ENCODE measurements at places on chromosomes 1 and 21. TPM values are rescaled to one million over a fixed set of nuclear protein-coding genes. Genes with fewer than 3 reads are reported as not detected.

LINGO4 gene
- not detected for total RNA-seq

RHCE gene
- not detected for total RNA-seq

S100A3 gene
- not detected for total RNA-seq

FMO2 gene
- total RNA-seq = not detected

SHISAL2A gene
- 0.65 TPM for total RNA-seq

SH2D2A gene
- total RNA-seq = 1.0 TPM

DNALI1 gene
- total RNA-seq = 28.6 TPM

- no peak for DNase-seq
Measured at GRCh38 chr21:38793926-38794713, 11.6 kb upstream of the ETS2 start.

DNA sequence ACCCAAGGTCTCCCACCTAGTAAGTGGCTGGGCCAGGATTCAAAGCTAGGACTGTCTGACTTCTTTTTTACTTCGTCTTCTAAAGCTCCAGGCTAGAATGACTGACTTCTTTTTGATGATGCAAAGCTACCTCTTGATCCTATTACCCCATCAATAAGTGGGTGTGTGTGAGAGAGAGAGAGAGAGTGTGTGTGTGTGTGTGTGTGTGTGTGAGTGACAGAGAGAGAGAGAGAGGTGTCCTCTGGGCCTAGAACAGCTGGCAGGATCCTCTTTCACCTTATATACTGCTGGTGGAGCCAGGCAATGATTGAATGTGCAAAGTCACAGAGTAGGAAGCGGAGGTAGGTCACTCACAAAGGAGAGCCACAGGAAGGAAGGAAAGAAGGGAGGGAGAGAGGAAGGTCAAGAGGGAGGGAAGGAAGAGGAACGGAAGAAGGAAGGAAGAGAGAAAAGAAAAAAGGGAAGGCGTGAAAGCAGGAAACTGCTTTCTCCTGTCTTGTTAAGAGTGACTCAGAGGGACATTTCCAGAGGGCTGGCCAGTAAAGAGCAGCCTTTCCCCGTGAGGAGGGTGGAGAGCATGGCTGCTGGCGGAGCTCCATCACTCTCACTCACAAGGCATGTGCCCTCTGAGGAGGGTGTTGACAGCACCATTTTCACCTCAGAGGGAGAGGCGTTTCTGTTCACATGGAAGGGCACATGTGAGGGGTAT lies 68.9 kb downstream of the CDC7 start:
- no peak for DNase-seq

DNA sequence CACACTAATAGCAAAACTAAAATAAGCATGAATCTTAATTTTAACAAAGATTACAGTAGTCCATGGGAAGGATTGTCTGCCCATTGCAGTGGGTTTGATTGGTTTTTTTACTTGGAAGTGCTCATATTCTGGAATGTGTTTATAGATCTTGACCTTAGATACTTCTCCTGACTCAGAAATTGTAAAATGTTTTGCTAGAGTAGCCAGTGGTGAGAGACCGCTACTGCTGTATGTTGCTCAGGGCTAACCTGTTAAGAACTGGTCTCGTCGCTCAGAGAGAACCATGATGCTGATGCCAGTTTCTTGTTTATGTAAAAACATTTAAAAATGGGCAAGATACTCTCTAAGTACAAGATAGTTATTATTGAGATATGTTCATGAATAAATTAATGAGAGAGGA lies 99.9 kb downstream of the ROR1 start:
- no peak for DNase-seq

DNA sequence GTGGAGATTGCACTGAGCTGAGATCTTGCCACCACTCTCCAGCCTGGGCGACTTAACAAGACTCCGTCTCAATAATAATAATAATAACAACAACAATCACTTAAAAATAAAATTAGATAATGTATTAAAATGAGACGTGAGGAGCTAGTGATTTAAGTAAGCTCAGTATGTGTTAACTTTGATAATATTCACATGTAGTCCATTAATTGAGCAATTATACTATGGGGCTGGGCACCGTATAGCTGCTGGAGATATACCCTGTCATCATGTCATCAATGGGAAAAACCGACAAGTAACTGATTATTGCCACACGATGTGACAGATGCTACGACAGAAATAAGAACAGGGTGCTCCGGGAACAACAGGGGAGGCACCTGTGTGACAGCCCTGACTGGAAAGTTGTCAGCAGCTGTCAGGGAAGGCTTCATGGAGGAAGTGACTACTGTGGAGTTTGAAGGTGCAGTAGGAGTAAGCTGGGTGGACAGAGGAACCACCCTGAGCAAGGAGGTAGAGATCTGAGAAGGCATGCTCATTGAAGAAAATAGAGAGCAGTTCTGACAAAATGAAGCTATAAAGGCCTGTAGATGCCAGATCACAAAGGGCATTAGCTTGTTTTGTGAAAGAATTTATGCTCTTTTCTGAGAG lies 924 bp upstream of the CAMSAP2 start:
- no peak for DNase-seq

DNA sequence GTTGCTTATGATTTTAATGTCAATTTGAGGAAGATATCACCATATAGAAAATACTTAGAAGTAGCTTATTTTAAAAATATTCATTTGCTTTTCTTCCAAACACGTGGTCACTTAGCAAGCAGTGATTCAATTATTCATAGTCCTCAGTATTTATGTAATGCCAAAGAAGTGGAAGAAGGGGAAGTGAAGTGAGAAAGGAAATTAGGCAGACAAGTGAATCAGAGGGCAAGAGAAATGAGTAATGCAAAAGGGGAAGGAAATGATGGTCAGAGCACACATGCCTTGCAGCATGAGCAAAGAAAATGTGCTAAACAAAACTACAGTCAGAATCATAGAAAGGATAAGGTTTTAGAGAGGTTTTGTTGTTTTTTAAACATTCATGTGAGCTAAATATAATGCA lies 31.8 kb downstream of the SDCCAG8 start:
- no peak for DNase-seq

DNA sequence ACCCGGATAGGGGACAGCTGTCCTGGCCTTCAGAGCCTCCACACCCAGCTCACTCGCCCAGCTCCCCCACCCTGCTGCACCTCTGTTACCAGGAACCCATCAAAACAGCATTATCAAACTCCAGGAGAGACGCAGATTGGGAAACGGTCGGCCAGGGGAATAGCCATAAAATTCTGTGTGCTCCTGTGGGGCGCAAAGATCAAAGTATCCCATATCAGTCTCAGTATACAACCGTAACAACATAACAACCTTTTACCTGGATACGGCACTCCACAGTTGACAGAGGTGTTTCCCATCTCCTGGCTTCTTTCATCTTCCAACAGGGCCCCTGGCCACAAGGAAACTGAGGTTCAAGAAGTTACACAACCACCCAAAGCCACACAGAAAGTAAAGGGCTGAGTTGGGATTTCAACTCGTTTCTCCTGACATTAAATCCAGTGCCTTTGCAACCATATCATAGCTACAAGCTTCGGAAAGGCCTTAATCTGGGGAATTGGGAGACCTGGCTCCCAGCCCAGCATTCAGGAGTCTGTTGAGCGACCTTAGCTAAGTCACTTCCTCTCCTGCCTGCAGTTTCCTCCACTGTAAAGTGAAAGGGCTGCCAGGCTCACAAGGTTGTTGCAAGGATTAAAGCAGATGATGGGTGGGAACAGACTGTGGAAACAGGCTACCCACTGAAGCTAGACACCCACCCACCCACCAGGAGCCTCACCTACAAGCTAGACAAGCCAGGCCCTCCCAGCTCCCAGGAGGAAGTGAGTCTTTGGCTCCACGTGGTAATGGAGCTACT lies 8.1 kb upstream of the EPHB2 start:
- no peak for DNase-seq

GRCh38 chr1:234675006-234675405 lies 65.0 kb upstream of the IRF2BP2 start:
- no peak for DNase-seq

DNA sequence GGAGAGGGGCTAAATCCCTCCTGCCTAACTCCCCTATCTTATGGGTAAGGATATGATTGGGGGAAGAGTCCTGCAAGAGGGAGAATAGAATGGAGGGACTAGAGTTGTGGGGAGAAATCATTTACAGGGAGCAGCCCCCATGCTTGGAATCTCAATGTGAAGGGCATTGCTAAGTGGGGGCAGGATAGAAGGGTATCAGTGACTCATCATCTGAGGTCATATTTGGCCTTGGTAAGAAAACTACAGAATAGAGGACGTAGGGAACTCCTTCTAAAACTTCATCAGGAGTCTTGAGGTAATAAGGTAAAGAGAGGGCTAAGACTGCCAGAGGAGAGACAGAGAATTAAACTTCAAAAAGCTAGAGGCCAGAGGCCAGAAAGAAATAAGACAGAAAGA lies 487 bp downstream of the HJV start:
- DNase-seq = no peak

DNA sequence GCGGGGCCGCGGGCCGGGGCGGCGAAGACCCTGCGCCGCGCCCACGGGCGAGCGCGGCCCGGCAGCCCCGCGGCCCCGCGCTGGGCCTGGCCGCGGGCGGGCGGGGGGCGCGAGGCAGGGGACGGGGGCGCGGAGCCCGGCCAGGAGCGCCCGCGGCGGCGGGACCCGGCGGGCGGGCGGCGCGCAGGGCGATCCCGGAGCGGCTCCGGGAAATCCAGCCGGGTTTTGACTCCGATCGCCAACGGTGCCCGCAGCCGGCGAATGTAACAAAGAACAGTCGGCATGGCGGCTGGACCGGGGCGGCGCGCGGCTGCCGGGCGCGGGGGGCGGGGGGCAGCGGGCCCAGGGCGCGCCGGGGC lies 334 bp downstream of the PRDM15 start:
- peak; percentile 65 for DNase-seq

GRCh38 chr1:38528623-38529022 lies 330.9 kb downstream of the RRAGC start:
- no peak for DNase-seq

DNA sequence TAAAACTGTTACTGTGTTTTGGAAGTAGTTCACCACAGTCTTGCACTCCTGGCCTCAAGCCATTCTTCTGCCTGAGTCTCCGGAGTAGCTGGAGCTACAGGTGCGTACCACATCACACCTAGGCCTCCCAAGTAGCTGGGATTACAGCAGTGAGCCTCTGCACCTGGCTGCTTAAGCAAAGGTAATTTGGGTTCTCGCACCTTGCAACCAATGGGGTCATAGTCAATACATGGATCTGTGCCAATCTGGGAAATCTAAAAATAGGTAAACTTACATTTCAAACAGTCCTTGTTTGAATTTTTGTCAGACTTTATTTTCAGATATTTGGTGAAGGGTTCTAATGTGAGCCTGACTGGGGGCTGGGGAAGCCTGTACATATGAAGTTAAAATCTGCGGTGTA lies 466.5 kb downstream of the PCP4 start:
- no peak for DNase-seq

DNA sequence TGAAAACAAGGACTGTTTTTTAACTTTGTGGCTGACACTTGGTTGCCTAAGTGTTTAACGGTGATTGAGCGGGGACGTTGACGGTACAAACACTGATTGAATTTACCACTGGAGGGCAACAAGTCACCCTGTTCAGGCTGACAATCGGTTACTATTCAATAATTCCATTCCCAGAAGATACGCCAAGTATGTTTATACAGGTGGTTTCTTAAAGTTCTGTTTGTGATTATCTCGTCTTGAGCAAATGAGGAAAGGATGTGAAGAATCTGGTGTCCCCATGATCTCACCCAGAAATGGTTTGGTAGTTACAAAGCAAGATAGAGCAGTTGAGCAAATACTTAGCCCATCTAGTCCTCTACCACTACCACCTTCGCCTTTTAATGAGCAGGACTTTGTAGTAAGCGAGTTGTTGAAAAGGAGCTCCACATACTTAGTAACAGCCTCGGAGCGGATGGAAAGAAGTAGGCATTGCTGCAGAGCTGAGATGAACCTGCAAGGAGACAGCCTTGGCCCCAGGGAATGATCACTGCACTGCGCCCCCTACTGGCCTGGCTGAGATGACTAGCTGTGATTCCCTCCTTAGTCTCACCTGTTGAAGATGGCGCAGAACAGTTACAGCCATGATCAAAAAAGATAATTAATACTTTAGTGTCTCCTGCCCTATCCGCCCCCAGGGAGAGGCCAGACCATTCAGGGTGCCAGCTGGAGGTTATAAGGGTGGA lies 36.3 kb downstream of the IFNAR1 start:
- DNase-seq = peak; percentile 71

GRCh38 chr1:157781048-157781447 lies 4.1 kb upstream of the FCRL2 start:
- DNase-seq = no peak

DNA sequence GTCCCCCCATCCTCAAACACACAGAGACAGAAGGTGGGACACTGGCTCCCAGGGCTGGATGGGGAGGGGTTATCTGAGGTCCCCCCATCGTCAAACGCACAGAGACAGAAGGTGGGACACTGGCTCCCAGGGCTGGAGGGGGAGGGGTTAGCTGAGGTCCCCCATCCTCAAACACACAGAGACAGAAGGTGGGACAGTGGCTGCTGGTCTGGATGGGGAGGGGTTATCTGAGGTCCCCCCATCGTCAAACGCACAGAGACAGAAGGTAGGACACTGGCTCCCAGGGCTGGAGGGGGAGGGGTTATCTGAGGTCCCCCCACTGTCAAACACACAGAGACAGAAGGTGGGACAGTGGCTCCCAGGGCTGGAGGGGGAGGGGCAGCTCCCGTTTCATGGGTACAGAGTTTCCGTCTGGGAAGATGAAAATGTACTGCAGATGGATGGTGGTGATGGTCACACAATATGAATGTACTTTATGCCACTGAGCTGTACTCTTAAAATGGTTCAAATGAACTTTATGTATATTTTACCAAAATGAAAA lies 69.2 kb downstream of the SCCPDH start:
- DNase-seq = no peak

DNA sequence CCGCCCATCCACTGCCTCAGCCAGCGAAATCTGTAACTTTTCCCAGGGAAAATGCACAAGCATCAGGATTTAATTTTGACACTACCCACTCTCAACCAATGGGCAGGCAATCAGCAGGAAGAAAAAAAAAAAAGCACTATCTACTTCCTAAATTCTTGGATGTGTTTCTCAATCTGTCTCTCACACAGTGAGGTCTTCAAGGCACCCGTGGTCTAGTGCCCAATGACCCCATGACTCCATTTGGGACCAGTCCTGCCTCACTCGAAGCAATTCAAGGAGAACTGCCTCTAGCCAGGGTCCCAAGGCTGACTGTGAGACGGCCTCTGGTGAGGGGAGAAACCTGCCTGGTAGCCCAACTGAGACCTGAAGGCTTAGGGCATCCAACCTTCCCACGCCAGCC lies 35.9 kb downstream of the CSF1 start:
- no peak for DNase-seq

Data from neural crest cell (in vitro differentiated cells).